Forelimb muscle (tissue), 1 donor: ENCODE measurements at places on chromosomes 12 and 14. TPM values are rescaled to one million over a fixed set of nuclear protein-coding genes. Genes with fewer than 3 reads are reported as not detected.

GRCh38 chr12:121543786-121544185, 37.0 kb downstream of the KDM2B start:
- no peak for DNase-seq

- no peak for DNase-seq
Measured at GRCh38 chr12:105858981-105859710, 279.6 kb downstream of the NUAK1 start.

DNA sequence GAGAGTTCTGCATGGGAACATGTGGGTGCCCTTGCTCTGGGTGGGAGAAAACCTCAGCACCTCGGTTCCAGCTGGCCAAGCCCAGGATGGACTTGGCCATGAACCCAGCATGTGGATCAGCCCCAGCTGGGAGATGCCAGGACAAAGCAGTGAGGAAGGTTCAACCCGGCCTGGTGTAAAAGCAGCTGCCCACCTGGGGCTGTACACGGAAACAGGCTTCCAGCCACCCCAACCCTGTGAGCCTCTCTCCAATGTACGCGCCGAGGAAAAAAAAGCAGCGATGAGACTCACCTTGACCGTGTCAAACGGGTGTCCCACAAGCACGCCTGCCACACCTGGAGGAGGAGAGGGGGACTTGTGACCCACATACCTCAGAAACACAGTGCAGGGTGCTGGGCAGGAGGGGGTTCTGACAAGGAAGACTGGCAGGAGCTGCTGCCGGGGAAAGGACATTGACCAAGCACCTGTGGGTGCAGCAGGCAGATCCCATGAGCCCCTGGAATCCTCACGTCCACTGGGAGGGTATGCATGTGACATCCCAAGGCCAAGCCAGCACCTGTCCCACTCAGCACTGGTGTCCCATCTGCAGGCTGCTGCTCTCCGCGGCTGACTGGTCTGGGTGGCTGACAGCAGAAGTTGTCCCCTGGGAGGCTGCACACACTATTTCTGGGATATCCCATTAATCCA, 7.5 kb downstream of the SLC25A29 start:
- DNase-seq = no peak

GRCh38 chr12:80677994-80678393, 29.4 kb upstream of the MYF6 start:
- DNase-seq = no peak

DNA sequence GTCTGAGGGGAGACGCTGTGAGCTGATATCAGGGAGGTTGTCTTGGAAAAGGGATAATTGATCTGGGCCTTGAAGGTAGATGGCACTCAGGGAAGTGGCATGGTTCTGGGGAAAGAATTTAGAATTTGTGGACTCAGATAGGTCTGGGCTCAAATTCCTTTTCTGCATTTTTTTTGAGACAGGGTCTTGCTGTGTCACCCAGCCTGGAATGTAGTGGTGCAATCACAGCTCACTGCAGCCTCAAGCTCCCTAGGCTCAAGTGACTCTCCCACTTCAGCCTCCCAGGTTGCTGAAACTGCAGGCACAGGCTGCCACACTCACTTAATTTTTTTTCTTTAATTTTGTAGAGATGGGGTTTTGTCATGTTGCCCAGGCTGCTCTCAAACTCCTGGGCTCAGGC, 98.1 kb upstream of the NCOR2 start:
- no peak for DNase-seq

- no peak for DNase-seq
Measured at GRCh38 chr14:69658664-69659261, 47.4 kb downstream of the SUSD6 start.

DNA sequence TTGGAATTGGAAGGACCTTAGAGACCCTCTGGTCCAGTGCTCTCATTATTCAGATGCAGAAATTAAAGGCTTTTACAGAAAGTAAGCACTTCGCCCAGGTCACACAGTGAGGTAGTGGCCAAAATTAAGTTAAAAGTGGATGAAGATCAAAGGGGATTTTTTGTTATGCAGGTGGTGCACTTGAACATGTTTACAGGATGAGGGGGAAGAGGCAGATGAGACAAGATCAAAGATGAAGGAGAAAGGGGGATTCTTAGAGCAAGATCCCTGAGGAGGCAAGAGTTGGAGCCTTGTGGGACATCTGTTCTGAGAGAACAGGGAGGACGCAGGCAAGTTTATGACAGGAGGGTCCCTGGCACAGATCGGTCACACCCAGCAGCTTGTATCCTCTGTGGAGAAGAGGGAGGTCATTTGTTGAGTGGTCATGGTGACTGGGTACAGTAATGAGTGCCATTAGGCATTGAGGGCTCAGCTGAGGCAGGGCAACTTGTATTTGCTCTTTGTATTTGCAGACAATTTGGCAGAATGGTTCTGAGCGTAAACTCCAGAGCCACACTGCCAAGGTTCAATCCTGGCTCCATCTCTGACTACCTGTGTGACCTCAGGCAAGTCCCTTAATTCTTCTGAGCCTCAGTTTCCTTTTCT, 84.0 kb downstream of the BORCS5 start:
- no peak for DNase-seq

DNA sequence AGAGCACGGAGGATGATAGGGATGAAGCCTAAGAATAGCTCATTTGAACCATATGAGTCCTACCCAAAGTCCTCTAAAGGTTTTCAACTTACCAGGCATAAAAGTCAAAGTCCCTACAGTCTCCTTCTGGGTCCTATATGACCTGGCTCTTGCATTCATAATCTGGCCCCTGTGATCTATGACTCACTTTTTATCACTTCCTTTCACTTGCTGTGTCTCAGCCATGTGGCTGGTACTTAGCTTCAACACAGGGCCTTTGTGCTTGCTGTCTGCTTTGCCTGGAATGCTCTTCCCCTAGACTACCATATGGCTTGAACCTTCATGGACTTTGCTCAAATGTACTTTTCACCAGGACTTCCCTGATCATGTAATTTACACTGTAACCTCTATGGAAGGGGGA, 137.6 kb upstream of the TMTC1 start:
- no peak for DNase-seq

Gene OTOGL
- polyA plus RNA-seq = 0.38 TPM

Gene GPR84
- polyA plus RNA-seq = 0.15 TPM

Gene TPI1
- 1,115 TPM for polyA plus RNA-seq

Gene PITPNM2
- 4.7 TPM for polyA plus RNA-seq

Gene NPFF
- polyA plus RNA-seq = not detected

Gene CLEC6A
- polyA plus RNA-seq = not detected

Gene BLOC1S1
- 103 TPM for polyA plus RNA-seq
